SK-N-DZ (cell line): ENCODE measurements at places on chromosomes 13 and 19.
A peak's percentile ranks its signal among the peaks of the same experiment; 100 is the strongest.

DNA sequence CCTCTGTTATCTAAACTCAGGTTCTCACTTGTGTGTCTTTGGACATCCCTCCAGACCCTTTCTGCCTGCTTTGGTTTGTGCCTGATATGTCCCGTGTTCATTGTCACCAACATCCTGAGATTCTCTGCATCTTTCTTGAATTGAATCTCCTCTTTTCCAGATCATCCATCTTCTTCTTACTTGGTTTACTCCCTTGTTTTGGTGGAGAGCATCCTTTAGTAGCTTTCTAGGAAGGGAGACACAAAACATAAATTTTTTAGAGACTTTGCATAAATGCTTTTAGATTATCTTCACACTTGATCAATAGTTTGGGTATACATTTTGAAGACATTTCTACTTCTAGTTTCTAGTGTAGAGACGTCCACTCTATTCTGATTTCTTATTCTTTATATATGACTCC, 61.7 kb downstream of the TDRD12 start:
- DNase-seq = no peak

- peak; percentile 88 for DNase-seq
Observed at GRCh38 chr19:45499196-45500180, 1.2 kb downstream of the PPM1N start.

DNA sequence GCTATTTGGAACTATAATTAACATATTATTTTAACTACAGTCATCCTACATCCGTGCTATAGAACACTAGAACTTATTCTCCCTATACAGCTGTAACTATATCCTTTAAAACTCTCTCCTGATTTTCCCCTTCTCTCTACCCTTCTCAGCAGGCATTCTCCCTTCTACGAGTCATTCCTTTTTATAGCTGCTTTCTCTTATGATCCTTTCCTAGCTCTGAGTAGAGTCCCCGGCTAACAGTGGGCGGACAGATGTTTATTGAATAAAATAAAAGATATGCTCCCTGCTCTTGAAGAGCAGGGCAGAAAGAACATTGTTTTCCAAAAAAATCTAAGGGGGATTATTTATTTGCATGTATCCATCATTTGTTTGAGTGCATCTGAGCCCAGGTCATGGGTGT, 246.5 kb upstream of the TMTC4 start:
- DNase-seq = no peak

GRCh38 chr19:10634963-10635362, 9.6 kb downstream of the SLC44A2 start:
- no peak for DNase-seq

DNA sequence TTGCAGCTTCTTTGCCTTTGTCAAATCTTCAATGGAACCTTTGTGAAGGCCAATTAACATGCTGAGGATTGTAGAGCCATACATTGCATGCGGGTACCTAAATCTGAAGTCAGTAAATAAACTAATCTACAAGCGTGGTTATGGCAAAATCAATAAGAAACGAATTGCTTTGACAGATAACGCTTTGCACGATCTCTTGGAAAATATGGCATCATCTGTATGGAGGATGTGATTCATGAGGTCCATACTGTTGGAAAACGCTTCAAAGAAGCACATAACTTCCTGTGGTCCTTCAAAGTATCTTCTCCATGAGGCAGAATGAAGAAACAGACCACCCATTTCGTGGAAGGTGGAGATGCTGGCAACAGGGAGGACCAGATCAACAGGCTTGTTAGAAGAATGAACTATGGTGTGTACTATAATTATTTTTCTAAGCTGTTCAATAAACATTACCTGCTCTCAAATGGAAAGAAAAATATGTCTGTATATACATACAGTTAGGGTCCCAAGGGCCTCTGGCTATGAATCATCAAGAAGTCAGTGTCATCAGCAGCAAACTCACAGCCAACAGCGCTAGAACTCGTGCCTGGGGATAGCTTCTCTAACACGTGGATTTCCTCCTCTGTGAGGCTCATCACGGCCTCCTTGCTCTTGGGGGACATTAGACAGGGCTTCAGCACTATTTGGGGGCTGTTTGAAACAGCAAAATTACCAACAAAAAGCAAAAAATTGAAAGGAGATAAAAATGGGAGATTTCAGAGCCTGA, 2.9 kb upstream of the CD70 start:
- no peak for DNase-seq

DNA sequence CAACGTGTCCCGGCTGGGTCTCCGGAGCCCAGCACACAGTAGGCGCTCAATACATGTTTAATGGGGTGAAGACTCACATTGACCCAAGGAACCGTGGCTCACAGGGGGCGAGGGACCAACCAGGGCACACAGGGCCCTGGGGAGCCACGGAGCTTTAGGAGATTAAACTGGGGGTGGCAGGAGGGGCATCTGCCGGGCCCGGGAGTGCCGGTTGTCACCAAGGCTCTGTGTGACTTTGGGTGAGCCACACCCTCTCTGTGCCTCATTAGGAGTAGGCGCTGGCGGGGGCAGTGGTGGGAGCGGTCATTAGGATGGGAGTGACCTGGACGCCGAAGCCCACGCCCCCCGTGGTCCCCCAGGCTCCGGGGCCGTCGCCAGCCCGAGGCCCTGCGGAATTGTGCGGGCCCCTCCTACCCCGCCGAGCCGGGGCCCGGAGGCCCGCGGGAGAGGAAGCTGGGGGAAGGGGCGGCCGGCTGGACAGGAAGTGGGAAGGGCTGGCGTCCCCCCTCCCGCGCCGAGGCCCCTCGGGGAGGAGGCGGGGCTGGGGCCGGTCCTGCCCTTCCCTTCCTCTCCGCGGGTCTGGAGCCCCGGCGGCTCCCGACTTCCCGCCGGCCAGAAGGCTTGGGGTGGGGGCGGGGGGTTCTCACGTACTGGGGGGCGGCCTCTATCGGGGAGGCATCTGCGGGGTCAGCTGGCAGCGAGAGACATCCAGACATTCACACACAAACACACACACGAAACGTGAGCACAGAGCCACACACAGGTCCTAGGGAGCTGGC, 1.8 kb upstream of the SSBP4 start:
- DNase-seq = peak; percentile 79

GRCh38 chr19:5703819-5704818, 14.0 kb downstream of the RPL36 start:
- no peak for DNase-seq

DNA sequence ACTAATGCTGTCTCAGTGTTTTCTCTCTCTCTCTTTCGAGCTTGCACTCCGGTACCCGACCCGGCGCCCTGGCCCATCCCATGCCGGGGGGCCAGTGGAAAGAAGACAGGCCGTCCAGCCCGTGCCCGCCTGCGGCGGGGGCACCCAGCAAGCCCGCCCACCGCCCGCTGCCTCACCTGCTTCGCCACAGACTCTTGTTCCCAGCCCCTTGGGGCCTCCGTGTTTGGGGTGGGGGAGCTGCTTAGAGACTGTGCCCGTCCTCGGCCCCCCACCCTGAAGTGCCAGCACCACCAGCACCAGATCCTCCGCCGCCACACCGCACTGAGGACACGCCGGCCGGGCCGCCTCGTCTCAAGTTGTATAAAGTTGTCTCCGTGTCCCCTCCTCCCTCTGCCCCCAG, 2.4 kb downstream of the LENG9 start:
- no peak for DNase-seq

DNA sequence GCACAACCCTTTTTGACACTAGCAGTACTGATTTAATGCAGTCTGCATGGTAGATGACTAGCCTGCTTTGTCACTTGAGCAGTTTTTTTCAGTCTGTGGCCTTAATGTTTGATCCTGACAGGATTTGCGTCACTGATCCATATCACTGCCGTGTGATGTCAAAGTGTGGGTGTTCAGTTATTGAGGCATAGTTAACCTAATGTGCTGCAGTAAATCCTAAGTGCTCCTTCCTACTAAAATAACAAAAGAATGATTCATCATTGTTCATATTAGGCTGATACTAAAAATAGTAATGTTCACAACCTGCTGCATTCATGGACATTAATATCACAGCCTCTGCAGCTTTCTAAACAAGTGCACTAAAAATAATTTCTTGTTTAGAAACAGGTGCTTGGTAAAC, 121.9 kb upstream of the MLNR start:
- DNase-seq = no peak

- no peak for DNase-seq
Observed at GRCh38 chr19:54319049-54319448, 6.1 kb upstream of the LILRA5 start.

GRCh38 chr13:71524245-71524612, 342.8 kb downstream of the DACH1 start:
- DNase-seq = no peak

GRCh38 chr19:2446381-2446780, 10.4 kb downstream of the LMNB2 start:
- no peak for DNase-seq

DNA sequence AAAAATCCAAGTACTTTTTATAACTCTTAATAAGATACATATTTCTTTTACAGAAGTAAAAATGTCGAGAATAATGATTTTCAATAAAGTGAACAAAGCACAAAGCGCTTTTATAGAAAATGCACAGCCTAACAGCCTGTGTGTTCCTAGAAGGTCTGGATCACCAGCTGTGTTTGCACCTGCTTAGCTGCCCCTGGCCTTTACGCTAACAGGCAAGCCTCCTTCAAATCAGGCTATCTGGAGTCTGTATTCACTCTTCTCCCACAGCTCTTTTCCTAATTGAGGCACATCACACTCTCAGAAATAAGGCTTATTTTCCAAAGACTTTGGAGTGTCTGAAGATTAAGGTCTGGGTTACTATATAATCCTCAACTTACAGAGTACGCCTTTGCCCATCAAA, 183.1 kb downstream of the LHFPL6 start:
- DNase-seq = peak; percentile 28

DNA sequence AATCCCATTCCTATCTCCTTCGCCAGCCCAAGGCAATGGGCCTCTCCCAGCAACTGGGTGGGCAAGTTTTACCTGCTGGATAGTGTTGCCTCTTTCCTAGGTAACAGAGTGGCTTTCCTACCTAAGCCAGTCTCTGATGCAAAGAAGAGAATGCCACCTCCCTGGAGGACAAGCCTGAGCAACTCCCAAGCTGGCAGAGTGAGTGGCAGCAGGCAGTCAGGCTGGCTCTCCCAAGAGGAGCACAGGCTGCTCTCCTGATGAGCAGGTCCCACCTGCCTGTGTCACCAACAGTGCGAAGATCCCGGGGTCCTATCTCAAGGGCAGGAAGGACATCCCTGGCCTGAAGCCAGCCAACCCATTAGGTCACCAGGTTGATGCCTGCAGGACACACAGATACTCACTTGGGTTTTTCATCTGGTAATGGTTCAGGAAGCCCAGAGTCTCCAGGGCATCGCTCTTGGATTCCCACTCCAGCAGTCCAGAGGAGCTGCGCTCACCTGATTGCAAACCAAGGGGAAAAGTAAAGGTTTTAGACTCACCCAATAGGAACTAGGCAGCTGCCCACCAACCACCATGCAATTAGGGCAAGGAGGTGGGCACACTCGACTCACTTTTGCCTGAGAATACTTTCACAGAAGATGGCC, 5.5 kb upstream of the ECH1 start:
- no peak for DNase-seq

DNA sequence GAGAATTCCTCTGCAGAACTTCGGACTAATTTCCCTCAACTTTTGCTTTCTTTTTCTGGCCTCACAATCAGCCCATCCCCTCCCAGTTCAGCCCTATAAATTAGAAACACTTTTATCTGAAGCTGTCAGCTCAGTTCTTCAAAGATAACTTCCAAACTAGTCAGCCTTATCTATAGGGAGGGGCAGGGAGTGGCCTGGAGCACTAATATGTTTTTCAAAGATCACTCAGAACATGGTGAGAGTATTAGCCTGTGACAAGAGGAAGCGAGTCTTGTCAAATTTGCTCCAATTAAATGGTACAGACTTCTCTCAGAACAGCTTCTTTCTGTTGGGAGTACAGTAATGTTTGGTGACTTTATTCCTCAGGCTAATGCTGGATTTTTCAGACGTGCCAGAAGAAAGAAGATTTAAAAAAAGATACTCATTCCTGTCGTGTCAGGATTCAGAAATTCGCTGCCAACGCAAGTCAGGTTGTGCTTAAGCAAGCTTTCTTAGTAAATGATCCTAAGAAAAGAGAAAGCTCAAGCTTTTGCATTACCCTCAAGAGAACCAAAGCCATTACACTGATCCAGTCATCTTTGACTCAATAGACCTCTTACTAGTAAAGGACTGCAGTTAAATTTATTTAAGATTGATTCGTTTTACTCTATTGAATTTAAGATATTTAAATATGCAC, 1033.6 kb downstream of the SLITRK5 start:
- no peak for DNase-seq

DNA sequence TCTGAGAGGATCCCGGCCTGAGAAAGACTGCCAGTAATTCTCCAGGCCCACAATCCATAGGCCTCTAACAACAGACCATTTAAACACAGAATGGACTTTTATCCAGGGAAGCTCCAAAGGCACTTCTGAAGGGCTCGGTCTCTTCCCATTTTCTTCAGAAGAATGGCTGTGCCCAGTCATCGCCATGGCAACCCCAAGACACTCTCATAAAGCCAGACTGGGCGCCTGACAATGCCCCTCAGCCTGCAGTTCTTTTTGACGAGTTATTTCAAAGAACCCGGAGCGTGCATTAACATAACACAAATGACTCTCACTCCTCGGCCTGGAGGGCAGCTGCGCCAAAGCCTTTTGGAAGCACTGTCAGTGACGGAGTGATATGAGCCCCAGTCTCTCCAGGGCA, 61.0 kb downstream of the RASA3 start:
- no peak for DNase-seq

DNA sequence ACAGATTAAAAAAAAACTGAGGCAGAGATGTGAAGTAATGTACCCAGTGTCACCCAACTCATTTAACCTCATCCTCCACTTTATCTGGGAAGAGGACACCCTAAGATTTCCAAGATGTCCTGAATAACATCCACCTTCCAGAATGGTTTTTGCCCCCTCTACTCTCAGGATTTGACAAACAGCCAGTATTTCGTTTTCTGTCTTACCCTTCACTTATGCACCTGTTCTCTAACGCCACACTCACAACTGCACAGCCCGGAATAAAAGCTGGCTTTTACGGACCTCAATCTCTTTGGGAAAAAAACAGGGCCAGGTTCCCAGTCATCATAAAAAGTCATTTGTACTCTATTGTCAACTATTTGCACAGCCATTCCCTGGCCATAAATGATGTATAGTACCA, 21.2 kb upstream of the CEACAM6 start:
- DNase-seq = no peak

GRCh38 chr13:97116754-97117153, 105.4 kb upstream of the MBNL2 start:
- no peak for DNase-seq

DNA sequence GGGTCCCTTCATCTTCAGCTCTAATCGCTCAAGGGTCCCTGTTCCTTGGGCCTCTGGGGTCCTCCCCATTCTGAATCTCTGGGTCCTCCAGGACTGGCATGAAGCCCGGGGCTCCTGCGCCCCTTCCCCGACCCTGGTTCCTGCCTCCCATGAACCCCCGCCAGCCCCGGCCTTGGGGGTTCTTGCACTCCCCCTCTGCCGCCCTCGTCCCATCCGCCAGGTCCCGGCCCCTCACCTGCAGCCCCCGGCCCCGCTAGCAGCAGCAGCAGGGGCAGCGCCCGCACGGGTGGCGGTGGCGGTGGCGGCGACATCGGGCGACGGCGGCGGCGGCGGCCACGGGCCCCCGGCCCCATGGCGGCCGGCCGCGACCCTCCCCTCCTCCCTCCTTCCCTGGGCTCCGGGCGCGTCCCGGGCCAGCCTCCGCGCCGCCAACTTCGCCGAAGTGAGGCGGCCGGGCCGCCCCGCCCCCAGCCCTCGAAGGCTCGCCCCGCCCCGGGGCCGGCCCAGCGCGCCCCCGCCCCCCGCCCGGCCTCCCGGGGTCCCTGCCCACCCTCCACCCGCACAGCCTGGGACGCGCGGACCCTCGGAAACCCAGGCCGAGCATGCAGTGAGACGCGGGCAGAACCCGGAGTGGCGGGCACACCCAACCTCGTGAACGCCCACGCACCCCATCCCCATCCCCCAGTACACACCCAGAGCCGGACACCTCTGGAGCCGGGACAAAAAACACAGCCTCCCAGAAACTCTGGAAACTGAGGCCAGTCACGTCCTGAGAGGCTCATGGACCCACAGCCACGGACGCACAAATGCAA, at the start of gene NOTCH3:
Gene NOTCH3, minus strand, starts transcription at position 443 of the 812 bp plus-strand sequence. Its CDS starts 90 bp downstream, at position 353.
- DNase-seq = no peak
